ENCODE measurements at places on chromosomes 1 and 21.

DNA sequence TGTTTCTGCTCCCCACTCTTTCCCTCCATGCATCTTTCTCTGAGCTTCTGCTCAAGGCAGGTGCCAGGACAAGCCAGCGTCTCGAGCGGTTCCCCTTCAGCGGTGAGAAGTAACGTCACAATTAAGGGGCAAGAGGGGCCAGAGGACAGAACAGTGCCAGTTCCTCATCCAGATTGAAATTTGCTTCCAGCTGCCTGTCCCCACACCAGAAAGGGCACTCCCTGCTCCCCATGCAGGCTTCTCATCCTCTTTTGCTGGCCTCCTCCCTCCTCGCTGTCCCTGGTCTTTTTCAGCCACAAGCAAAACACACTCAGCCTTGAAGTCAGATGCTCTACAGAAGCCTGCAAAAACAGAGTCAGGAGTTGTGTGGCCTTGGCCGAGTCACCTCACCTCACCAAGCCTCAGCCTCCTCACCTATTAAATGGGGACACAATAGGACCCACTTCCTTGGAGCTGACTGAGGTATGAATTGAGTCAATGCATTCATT lies 35.0 kb upstream of the ECE1 start:
- DNase-seq, result no peak

DNA sequence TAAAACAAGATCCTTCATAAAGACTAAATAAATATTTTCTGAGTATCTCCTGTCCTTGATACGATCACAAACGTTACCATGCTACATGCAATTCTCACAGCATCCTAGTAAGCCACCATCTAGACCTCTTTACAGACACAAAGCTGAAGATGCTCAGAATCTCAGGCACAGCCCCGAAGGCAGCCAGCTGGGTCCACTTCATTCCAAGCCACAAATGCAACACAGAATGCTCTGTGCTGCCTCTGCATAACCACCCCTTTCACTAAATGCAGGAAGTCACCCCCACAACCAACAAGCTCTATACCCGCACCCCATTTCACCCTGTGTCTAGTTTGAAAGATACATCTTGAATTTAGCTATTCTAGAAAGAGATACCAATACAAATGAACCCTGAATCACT lies 12.9 kb downstream of the RCAN1 start:
- DNase-seq, result no peak

GRCh38 chr1:107820801-107821200 lies 144.2 kb downstream of the VAV3 start:
- DNase-seq, result no peak

DNA sequence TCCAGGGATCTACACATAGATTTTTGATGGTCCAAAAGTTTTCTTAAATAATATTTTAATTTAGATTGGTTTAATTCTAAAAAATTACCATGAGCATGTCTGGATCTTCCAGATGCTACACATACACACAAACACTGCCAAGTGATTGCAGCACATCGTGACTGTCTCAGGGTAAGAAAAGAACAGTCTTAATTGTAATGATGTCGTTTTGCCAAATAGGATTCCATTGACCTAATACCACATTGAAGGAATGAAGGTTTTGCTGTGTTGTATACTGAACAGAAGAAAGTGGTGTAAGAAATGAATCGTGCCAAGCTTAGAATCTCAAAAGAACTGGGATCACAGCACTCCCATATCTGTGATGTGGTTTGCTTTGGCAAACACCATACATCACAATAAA lies 633.3 kb upstream of the CAMK1G start:
- DNase-seq, result no peak

DNA sequence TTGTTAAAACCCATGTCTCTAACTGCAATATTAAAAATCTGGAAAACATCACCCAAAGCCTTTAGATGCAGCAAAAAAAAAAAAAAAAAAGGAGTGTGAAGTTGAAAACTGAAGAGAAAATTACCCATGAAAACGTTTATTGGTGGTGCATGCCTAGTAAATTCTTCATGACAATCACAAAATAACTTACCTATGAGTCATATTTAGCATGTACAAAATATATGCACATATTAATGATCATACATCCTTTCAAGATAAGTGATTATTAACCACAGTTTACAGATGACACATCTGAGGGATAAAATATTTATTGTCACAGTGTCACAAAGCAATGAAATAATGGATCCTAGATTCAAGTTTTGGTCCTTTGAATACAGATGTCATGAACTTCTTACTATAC lies 505.2 kb upstream of the NR5A2 start:
- no peak for DNase-seq

- no peak for DNase-seq
Measured at GRCh38 chr1:9059891-9060744, 9.3 kb downstream of the SLC2A5 start.

GRCh38 chr1:9174243-9174642 lies 45.3 kb upstream of the GPR157 start:
- no peak for DNase-seq

DNA sequence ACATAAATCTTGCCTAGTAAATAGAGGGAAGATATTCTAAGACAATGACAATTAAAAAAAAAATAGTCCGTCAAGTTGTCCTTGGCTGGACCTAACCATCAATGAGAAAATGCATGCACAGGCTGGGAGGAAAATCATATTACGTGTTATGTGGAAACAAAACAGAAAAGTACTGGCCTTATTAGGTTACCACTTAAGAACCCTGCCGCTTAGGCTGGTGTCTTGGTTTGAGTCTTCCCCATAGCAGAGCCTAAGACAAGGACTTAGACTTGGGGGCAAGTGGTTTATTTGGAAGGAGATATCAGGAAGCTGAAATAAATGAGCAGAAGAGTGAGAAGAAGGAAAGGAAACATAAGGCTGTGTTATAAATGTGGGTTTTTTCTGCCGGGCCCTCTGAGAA lies 186.4 kb downstream of the MRPL39 start:
- no peak for DNase-seq

Measured in NCI-H1694 treated with DMSO at 0.1 percent for 48 hours (cell line).